ENCODE measurements at places on chromosomes 16 and 17.

DNA sequence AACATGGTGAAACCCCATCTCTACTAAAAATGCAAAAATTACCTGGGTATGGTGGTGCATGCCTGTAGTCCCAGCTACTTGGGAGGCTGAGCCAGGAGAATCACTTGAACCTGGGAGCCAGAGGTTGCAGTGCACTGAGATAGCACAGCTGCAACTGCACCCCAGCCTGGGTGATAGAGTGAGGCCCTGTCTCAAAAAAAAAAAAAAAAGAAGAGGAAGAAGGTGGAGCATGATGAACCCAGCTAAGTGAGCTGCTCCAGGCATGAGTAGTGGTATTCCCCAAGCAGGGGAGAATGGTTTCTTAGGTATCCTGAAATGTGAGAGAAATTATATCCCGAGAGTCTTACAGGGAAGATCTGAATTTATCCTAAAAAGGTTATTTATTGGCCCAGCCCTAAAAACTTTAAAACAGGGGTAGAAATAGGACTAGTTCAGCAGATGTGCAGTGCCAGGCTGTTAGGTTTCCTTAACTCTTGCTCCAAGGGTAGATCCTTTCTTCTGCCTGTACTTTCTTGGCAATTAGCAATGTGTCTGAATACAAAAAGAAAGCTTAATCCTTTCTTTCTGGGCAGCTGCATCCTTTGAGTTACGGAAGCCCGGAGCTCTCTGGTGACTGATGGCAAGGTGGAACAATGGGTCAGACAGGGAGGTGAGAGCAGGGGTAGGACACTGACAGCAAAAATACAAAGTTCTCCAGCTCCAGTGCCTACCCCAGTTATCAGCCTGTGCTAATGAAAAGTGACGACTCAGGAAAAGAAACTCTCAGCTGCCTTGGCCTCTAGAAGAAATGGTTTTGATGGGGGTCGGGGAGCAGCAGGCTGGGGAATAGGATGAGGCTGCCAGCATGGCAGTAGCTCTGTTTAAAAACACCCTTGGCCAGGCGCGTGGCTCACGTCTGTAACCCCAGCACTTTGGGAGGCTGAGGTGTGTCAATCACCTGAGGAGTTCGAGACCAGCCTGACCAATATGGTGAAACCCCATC, 36.5 kb upstream of the TOB1 start:
- DNase-seq = no peak

DNA sequence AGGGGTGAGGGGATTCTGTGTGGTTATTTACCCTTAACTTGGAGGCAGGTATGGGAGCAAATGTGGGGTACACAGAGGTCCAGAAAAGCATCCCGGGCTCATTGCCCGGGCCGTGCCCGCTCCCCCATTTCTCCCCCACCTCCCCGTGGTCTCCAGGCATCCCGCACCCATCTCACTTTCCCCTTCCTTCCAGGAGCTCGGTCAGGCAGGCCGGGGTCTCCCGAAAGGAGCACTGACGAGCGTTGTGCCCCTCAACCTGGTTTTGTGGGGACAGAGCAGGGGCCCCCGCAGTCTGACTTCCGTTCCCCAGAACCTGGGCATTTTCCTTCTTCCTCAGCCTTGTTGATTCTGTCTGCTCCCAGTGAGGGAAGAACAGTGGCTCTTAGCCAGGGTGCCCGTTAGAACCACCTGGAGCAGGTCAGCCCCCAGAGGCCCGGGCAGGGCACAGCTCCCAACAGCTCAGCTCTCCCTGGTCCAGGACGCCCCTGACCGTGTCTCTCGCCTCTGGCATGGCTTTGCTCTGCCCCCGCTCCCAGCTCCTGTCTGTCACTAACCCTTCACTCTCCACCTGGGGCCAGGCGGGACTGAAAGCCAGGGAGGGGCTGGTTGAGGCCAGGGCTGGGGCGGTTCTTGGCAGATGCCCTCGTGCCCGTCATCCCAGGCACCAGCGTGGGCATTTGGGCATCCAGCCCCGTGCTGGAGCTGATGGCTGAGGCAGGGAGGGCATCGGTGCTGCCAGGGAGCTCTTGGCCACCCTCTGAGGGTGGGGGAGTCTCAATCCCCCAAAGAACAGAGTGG, 12.5 kb upstream of the NUDT16L1 start:
- no peak for DNase-seq

GRCh38 chr16:50900391-50900942, 158.6 kb downstream of the CYLD start:
- DNase-seq = no peak

DNA sequence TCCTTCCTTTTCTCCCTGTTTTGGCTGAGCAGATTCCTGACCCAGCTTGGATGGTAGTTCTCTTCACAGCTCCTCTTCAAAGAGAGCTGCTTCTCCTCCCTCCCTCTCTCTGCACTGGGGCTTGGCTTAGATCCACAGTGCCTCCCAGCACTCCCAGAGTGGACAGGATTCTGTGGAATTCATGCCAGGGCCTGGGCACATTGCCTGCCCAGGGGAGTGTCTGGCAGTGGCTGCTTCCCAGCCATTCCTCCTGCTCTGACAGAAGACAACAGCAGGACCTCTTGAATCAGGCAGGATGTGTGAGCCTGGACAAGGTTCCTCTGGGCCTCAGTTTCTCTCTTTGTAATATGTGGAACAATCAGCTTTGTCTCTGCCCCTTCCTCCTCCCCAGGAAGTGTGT, 4.5 kb upstream of the MMP28 start:
- DNase-seq = peak; percentile 89

GRCh38 chr16:82425661-82426060, 201.1 kb upstream of the CDH13 start:
- no peak for DNase-seq
